A549 treated with dexamethasone at 1 μM for 4 hours (cell line): ENCODE measurements at places on chromosomes 16 and 17. TPM values are rescaled to one million over a fixed set of nuclear protein-coding genes. Genes with fewer than 3 reads are reported as not detected.

Gene MSRB1
- 32.7 to 40.4 TPM (median 38.3 TPM) in 5 replicates for total RNA-seq

Gene ABCA10
- 0.06 to 0.14 TPM (median 0.11 TPM) in 5 replicates for total RNA-seq

Gene KRT40
- not detected in 5 replicates for total RNA-seq

Gene MRPS23
- total RNA-seq: 168 to 242 TPM (median 179 TPM) in 5 replicates
